Bronchial epithelial cell (primary cell): ENCODE measurements at places on chromosomes 5 and 9. TPM values are rescaled to one million over a fixed set of nuclear protein-coding genes. Genes with fewer than 3 reads are reported as not detected.

The BOD1 gene
- 91.4 and 106 TPM in 2 replicates for total RNA-seq

The ANKRD33B gene
- total RNA-seq, result under 0.01 and 0.13 TPM in 2 replicates

The DAB2IP gene
- 8.4 TPM in 2 replicates for total RNA-seq

The PCDHA4 gene
- total RNA-seq, result 0.26 and 0.77 TPM in 2 replicates

The FTMT gene
- total RNA-seq, result not detected in 2 replicates

The FAM78A gene
- total RNA-seq, result under 0.01 and 0.26 TPM in 2 replicates

The MCIDAS gene
- total RNA-seq, result under 0.01 and 0.13 TPM in 2 replicates

The HAVCR2 gene
- total RNA-seq, result 0.38 and 0.53 TPM in 2 replicates
